Immature natural killer cell (primary cell): ENCODE measurements at places on chromosomes 3 and 15.

GRCh38 chr3:171654809-171655208 lies 155.5 kb downstream of the PLD1 start:
- no peak for DNase-seq

GRCh38 chr15:31279221-31280045 lies 47.2 kb upstream of the KLF13 start:
- DNase-seq = no peak

DNA sequence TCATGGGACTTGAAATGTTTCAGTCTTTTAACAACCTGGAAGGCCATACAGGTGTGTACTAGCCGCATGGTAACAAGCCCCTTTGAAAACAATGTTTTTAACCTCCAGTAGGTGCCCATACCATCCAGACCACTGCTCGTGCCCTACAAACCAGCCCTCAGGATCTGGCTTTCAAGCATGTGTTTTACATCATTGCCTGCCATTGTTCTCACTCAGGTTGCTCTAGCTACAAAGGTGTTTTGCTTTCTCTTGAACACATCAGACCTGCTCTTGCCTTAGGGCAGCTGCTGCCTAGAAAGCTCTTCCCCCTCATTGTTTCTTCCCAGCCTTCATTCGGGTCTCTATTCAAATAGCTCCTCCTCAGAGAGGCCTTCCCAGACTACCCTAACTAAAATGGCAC lies 32.3 kb upstream of the MAP3K13 start:
- DNase-seq = no peak

- DNase-seq = no peak
These were observed 87.5 kb upstream of the TGFBR2 start for GRCh38 chr3:30518872-30519271.

- no peak for DNase-seq
These were observed 129.1 kb upstream of the RAP2B start for GRCh38 chr3:153032891-153033290.

GRCh38 chr3:56131974-56132590 lies 336.2 kb downstream of the ERC2 start:
- no peak for DNase-seq

GRCh38 chr3:12724794-12725193 lies 34.3 kb downstream of the TMEM40 start:
- no peak for DNase-seq

DNA sequence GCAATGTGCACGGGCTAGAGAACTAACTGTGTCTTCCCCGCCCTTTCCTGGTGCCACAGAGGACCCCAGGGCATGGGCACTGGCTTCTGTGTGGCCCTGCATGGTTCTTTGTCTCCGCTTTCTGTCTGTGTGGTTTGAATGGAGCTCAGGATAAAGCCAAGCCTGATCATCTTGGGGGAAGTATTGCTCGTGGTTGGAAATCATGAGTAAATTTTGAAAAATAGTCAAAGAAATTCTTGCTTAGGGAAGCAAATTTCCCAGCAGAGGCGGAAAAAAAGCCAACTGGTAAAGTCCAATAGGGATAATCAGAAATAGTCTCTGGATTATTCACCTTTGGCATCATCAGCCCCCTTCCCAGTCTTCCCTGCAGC lies 55.4 kb downstream of the MAGEF1 start:
- no peak for DNase-seq

- DNase-seq = no peak
These were observed 27.6 kb downstream of the SPTBN5 start for GRCh38 chr15:41866263-41866703.

GRCh38 chr3:81871358-81872155 lies 110.1 kb upstream of the GBE1 start:
- no peak for DNase-seq

- DNase-seq = no peak
These were observed 185.8 kb downstream of the KCNH8 start for GRCh38 chr3:19334120-19334519.

GRCh38 chr3:108088697-108089096 lies 2.1 kb downstream of the CD47 start:
- peak; percentile 76 for DNase-seq

DNA sequence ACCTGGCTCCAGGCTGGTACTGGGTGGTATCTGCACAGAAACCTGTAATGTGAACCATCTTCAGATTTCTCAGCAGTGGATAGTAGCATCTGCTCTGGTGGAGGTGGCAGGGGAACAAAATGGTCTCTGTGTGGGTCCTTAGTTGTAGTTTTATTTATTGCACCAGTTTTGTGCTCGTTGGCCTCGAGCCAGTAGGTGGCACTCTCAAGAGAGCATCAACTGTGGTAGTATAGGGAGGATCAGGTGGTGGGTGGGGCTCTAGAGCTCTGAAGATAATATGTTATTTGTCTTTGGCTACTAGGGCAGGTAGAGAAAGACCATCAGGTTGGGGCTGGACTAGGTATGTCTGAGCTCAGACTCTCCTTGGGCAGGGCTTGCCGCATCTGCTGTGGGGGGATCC lies 254.0 kb upstream of the GPR149 start:
- DNase-seq = no peak

DNA sequence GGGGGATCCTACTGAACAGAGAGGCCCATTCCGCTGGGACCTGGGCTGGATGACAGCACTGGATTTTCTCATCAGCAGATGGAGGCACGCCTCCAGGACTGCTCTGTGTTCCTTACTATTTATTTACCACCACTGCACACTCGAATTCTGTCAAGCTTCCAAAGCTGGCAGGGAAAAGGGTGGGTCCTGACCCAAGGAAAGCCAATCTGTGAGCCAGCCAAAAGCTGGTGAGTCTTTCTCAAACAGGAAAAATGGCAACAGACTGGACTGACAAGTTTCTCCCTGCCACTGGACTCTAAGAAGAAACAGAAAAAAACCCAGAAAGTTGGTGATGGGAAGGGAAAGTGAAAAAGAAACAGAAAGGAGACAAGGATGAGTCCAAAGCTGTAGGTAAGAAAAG lies 37.8 kb downstream of the CD47 start:
- no peak for DNase-seq

- DNase-seq = no peak
These were observed 31.6 kb downstream of the MESD start for GRCh38 chr15:80957976-80958375.

DNA sequence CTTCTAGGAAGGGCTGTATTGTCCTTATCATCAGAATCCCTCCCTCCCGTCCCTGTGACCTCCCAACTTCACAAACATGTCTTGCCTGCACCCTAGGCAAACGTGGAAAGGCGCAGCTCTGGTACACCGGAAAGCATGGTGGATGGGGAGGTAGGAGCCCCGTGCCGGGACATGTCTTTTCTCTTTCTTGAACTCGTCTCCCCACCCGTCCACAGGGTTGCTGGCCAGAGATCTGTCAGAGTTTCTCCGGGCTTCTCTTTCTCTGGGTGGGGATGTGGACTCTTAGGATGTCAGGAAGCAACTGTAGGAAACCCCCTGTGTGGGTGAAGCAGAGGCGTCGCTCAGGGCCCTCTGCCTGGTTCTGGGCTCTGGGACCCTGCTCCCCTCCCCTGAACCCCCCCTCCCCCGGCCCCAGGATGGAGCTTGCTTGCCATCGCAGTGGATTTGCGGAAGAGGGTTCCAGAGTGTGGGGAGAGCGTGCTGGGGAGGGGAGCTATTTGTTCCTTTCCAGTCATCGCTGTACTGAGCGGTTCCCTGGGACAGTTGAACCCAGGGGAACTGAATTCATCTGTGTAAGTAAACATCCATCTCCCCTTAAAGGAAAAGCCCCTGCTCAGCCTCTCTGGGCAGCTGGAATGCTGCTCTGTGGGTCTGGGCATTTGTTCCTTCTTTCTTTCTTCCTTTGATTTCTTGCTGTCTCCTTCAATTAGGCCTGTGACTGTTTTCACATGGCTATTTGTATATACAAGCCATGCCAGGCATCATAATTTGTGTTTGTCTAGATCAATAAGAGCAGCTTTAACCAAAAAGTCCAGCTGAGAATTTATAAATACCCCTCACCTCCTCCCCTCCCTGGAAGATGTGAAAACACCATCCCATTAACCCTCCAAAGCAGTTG lies 72.8 kb downstream of the SMAD3 start:
- no peak for DNase-seq

DNA sequence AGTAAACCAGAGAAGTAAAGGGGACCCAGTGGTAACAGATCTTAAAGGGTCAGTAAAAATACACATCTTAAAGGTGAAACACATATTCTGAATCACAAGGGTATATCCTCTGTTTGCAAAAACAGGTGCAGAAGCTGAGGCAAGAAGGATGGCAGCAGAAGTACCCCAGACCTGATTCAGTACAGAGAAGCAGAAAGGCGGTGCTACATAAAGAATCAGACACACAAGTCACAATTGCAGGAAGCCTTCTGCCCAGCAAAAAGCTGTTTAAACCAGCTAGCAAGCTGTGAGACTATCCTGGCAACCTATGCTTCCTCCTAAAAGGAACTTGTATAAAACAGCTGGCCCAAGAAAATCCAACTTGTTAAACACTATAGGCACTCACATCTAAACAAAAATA lies 49.4 kb downstream of the ZNF280D start:
- DNase-seq = no peak

GRCh38 chr15:75578173-75578947 lies 755 bp downstream of the PTPN9 start:
- DNase-seq = peak; percentile 49

GRCh38 chr3:44421280-44421679 lies 56.2 kb downstream of the ZNF445 start:
- no peak for DNase-seq

DNA sequence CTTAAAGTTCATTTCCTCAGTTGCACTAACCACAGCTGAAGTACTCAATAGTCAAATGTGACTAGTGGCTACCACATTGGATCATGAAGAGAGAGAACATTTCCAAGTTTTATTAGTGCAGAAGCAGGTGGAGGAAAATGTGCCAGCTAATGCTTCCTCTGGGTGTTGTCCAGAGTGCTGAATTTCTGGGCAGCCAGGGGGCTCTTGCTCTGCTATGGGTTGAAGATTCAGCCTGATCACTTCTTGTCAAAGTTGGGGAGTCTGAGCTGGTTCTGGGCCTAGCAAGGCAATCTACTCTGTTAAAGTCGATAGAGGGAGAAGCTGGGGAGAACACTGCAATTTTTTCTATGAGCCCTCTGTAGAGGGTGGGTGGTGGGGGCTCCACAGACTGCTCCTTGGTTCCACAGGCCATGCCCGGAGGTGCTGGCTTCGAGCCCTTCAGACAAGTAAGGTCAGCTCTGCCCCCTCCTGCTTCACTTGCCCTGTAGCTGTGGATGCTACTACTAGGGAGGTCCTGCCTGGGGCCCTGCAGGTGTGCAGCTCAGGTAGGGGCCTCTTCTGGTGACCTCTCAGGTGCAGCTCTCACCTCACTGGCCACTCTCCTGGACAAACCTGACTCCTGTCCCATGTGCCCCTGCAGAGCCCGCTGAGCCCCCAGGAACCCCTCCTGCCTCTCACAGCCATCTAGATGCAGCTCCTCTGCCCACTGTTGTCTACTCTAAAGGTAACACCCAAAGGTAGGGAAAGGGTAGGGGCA lies 8.2 kb downstream of the ALG3 start:
- DNase-seq = no peak

GRCh38 chr3:167772992-167773391 lies 37.5 kb downstream of the SERPINI1 start:
- no peak for DNase-seq

DNA sequence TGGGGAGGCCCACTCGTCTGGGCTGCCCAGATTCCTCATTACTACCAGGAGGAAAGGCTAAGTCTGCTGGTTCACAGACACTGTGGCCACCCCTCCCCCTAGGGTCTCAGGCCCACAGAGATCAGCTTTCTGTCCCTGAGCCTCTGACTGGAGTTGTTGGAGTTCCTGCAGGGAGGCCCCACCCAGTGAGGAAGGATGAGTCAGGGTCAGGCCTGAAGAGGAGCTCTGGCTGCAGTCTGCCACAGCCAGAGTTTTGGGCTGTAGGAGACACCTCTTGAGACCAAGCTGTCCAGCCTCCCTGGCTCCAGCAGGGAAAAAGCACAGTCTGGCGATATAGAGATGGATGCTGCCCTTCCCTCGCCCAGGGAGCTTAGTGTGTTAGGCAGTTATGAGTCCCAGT lies 720.9 kb upstream of the SEMA6D start:
- no peak for DNase-seq

DNA sequence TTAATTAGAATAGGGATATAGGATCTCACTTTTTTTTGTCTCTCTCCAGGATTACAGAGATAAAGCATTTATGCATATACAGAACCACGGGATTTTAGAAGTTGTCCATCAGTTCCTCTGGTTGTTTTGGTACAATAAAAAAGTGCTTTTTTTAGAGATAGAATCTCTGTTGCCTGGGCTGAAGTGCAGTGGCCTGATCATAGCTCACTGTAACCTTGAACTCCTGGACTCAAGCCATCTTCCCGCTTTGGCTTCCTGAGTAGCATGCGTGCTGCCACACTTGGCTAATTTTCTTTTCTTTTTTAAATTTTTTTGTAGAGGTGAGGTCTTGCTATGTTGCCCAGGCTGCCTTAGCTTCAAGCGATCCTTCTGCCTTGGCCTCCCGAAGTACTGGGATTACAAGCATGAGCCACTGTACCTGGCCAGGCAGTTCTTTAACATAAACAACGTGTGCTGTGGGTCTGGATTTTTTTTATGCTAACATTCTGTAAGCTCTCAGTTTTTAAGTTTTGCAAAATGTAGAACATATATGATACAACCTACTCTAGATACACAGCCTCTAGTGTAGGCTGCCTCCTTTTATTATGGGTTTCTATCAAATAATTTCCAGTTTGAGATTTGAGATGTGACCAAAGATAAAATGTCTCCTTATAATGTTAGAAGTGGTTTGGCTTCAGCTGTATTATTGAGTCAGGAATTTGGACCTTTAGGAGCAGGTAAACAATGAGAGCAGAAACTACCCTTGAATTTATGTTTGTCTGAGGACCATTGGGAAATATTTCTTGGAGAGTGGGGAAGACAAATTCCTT lies 57.4 kb upstream of the ULK4 start:
- DNase-seq = no peak

DNA sequence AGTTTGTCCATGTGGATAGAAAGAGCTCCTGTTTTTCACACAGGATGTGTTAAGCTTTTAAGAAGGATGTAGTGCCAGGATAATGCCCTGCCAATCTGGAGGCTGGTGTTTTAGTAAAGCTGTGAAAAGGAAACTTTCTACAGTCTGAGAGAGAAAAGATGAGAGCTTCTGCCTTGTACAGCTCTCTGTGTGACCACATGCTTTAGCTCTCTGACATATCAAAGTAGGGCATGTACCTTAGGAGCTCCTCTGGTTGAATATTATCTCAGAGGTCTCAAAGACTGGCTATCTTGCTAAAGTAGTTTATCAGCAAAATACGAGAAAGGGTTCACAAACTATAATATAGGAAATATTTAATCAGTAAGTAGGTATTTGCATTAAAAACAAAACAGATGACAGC lies 30.4 kb downstream of the CDIN1 start:
- no peak for DNase-seq

DNA sequence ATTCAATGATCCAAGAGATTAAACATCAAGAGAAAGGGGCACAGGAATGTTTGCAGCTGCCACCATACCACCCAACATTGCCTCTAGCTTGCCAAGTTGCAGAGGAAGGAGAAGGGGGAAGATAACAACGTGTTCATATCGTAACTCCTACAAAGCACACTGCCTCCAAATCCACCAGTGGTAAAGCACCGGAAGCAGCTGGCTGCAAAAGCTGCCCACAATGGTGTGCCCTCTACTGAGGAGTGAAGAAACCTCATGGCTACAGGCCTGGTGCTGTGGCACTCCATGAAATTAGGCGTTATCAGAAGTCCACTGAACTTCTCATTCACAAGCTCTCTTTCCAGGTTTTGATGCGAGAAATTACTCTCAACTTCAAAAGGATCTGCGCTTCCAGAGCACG lies 263.9 kb upstream of the STT3B start:
- peak; percentile 13 for DNase-seq
